ENCODE measurements at places on chromosomes 4 and X.

DNA sequence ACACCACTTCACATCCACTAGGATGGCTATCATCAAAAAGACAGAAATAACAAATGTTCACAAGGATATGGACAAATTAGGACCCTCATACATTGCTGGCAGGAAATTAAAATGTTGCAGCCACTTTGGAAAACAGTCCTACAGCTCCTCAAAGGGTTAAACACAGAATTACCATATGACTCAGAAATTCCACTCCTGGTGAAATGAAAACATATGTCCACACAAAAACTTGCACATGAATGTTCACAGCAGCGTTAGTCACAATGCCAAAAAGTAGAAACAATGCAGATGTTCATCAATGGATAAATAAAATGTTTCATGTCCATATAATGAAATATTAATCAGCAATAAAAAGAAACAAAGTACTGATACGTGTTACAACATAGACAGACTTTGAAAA, 15.1 kb downstream of the S100G start:
- no peak for DNase-seq

GRCh38 chr4:168585168-168586091, 88.6 kb downstream of the PALLD start:
- no peak for DNase-seq

- no peak for DNase-seq
These were observed 126.8 kb downstream of the IRF2 start for GRCh38 chr4:184347251-184348239.

GRCh38 chr4:70269674-70270073, 27.3 kb downstream of the CSN3 start:
- no peak for DNase-seq

DNA sequence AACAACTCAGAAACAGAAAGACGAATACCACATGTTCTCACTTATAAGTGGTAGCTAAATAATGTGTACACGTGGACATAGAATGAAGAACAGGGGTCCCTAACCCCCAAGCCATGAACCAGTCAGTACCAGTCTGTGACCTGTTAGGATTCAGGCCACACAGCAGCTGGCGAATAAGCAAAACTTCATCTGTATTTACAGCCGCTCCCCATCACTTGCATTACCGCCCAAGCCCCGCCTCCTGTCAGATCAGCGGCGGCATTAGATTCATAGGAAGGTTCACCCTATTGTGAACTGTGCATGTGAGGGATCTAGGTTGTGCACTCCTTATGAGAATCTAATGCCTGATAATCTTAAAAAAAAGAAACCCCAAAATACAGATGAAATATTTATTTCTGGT, 1128.7 kb downstream of the NLGN4X start:
- DNase-seq, result no peak

GRCh38 chrX:92213786-92214185, 434.6 kb downstream of the PCDH11X start:
- no peak for DNase-seq

GRCh38 chrX:71225676-71226075, 2.7 kb downstream of the GJB1 start:
- no peak for DNase-seq

DNA sequence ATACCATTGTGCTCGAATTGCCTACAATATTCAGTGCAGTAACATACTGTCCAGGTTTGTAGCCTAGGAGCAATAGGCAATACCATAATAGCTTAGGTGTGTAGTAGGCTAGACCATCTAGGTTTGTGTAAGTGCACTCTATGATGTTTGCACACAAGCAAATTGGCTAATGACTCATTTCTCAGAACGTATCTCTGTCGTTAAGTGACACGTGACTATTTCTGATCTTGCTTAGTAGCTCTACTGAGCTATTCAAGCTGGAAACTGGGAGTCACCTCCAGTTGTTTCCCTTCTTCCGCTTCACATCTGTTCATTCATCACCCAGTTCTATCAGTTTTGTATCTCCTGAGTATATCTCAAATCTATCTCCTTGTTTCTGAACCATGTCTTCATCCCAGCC, 86.1 kb downstream of the HNRNPD start:
- DNase-seq, result no peak

DNA sequence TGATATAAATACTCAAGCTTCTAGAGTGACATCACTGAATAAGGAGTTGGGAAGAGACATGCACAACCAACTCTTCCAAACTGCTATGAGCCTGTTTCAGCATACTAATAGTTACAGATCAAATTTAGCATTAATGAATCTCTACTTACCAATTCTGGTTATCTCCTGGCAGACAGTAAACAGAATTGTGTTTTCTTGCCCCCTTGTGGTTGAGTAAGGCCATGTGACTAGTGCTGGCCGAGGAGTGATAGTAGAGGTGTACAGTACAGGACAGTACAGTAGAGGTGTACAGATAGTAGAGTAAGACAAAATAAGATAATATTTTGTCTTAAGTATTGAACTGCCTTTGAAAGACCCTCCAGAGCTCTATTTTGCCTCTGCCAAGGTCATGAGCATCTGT, 681.4 kb downstream of the GABRG1 start:
- DNase-seq, result no peak

- no peak for DNase-seq
These were observed 85.0 kb downstream of the CLNK start for GRCh38 chr4:10599574-10599973.

GRCh38 chr4:40121515-40121914, 64.9 kb downstream of the N4BP2 start:
- DNase-seq, result no peak

DNA sequence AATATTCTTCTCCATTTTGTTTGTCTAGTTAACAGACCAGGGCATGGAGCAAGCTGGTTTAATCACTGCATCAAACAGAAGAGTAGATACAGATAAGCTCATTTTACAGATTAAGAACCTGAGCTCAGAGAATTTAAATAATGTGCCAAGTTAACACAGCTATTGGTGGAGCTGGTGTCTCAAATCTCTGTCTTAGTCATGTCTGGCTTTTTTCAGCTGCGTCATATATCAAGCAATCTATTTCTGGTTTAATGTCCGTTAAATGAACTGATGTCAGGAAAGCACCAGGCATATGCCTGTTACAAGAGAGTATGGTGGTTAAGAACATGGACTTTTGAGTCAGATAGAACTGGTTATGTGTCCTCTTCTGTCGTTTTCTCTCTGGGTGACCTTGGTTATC, 79.8 kb upstream of the ADGRA3 start:
- no peak for DNase-seq

DNA sequence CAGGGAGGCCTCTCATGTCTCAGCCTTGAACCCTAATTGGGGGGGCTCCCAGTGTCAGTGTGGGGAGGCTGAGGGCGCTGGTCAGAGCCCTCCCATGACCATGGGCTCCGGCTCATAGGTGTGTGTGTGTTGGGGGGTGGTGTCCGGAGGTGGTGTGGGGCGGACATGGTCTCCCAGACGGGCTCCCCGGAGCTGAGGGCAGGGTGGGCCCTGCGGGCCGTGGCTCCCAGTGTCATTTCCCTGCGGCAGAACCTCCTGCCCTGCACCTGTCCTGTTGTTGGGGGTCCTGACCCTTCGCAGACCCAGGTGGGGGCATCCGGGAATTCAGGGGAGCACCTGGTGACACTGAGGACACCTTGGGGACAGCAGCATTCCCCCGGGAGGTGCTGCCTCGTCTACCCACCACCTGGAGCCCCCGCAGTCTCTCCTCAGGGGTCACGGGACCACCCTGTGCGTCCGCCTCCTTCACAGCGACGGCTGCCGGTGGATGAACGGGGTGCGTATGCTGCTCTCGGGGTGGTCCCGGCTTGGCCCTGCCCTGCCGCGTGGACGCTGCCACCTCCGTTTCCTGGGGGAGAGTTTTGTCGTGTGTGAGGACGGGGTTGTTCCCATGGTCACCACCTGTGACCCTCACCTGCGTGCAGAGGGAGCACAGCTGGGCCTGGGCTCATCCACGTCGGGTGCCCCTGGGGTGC, 14.5 kb upstream of the GTPBP6 start:
- no peak for DNase-seq

DNA sequence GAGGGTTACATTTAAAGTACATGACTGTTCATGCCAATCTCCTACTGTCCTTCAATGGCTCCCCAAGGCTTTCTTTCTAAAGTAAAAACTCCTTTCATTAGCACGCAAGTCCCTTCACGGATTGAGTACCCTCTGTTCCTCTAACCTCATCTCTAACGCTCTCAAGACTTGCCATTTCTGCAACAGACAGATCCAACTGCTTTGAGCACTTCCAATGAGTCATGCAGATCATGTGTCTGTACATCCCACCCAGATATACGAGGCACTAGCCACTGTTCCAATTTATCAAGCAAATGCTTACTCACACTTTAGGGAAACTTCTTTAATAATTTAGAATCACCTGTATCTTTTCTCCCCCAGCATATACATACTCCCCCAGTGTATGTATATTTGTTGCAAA, 332.5 kb upstream of the ZFP42 start:
- no peak for DNase-seq

- DNase-seq, result no peak
These were observed 58.5 kb upstream of the AGTR2 start for GRCh38 chrX:116111934-116112595.

DNA sequence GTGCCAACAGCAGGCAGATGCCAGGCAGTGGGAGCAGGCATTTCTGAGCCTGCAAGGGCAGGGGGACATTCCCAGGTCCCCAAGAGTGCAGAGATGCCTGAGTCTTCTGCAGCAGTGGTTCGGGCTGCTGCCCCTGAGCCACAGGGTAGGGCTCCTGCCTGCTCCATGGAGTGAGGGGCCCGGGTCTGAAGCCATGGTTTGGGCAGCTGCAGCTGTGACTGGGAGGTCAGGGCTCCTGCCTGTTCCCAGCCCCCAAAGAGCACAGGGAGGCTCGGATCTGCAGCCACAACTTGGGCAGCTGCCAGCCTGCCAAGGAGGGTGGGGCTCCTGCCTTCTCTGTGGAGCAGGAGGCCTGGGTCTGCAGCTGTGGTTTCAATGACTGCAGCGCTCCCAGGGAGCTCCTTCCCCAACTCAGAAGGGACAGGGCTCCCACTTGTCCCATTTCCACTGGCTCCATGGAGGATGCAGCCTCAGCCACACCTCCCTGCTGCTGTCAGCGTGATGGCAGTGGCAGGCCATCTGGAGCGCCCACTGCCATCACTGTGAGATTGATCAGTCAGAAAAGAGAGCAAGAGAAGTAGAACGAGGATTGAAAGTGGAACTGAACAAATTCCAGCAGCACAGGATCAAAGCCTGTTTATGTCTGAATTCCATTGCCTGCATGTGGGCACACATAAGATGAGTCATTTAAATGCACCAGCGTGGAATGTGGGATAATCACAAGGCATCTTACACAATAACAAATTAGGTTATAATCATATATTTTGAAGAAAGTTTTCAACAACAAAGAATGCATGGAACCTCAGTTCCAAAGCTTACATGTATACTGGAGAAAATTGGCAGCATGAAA, 93.1 kb upstream of the CXorf51A start:
- DNase-seq, result peak; percentile 3

DNA sequence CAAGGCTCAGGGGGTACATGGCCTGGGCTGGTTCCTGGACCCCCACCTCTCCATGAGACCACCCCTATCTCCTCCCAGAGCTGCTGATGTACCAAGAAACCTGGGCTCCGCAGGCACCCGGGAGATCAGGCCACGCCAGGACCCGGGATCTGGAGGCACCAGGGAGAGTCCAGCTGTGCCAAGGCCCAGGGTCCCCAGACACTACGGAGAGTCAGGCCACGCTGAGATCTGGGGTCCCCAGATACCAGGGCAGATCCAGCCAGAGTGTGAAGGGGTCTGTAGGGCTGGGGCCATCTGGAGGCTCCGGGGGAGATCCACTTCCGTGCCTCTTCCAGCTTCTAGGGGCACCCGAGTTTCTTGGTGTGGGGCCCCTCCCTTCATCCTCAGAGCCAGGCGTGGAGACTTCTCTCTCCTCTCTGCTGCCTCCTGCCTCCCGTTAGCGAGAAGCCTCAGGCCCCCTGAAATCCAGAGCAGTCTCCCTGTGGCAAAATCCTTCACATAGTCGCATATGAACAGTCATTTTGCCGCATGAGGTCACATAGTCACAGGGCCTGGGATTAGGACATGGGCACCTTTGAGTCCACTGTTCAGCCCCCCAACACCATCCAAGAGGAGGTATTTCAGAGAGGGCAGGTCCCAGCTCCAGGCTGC, 9.7 kb downstream of the ABLIM2 start:
- DNase-seq, result no peak

GRCh38 chr4:30094887-30095286, 625.3 kb upstream of the PCDH7 start:
- no peak for DNase-seq

- no peak for DNase-seq
These were observed 50.8 kb upstream of the TRIM2 start for GRCh38 chr4:153153339-153153871.

DNA sequence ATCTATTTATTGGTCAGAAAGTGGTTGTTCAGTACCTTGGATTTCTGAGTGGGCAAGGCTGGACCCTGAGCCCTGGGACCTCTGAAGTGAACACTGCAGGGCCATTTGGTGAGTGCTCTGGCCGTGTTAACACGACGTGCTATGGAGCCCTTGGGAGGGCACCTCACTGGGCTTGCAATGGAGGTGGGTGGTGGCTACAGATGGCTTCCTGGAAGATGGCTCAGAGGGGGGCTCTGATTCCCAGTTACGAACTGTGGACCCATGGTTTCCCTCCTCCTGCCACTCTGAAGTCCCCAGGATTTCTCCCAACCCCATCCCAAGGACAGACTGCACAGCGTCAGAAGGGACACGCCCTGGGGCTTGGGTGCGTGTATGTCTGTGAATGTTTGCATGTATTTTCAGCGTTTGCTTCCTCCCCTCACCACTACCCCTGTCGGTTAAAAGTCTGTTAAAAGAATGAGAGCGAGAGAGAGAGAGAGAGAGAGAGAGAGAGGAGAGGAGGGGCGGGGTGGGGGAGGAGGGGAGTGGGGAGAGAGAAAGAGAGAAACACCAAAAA, 3.7 kb upstream of the RHOH start:
- no peak for DNase-seq

DNA sequence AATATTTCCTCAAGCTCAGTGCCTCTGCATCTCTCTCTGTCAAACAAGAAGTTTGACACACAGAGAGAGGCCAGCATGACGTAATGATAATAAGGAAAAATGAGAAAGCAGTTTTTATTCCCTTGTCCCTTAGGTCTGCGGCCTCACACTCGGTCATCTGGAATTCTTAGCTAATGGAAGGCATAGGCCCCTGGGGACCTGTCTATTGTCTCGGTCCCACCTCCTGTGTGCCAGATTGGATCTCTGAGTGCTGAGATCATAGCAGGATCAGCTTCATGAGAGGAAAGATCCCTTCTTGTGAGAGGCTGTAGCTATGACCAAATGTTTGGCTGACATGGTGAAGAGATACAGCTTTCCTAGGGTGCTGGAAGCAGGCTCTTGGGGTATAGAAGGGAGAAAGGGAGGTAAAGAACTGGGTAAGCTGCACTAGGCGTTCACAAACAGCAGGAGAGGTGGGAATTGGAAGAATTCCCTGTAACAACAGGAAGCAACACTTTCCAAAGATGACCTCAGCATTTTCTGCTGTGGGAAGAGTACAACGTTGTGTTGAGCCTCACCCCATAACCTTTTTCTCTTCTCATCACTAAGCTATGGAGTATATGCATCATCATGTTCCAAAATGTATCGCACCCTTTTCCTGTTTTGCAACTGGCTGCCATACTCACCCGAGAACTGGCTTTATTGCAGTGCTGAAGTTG, 20.2 kb downstream of the TMEM31 start:
- no peak for DNase-seq

GRCh38 chr4:146211440-146211839, 2.9 kb upstream of the REELD1 start:
- DNase-seq, result no peak

- no peak for DNase-seq
These were observed 222 bp downstream of the SMAD1 start for GRCh38 chr4:145481942-145482208.

- no peak for DNase-seq
These were observed 393.0 kb downstream of the PPP1R2C start for GRCh38 chrX:42384956-42385355.

GRCh38 chr4:57492251-57492878, 382.2 kb upstream of the IGFBP7 start:
- no peak for DNase-seq

All from cortex of kidney (tissue), 1 donor.